ENCODE measurements at places on chromosomes 6 and 20.
A peak's percentile ranks its signal among the peaks of the same experiment; 100 is the strongest.

DNA sequence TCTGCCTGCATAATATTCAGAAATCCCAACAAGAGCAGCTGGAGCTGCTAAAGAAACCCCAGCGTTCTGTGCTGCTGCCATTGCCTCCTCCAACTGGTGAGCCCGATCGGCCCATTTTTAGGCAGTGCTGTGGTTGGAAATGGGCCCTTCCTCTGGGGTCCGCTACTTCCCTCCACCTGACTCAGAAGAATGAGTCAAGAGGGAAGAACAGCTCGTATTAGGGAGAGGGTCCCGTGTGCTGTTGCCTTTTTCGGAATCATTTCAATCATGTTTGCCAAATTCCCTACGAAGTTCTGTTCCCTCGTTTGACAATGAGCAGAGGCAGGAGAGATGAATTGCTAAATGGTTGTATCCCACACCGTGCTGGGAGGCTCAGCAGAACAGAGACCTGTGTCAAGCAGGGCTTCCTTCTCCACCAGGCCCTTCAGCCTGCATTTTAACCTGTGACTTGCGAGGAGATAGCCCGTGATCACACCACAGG is 38.4 kb downstream of the THBS2 start:
- no peak for DNase-seq

DNA sequence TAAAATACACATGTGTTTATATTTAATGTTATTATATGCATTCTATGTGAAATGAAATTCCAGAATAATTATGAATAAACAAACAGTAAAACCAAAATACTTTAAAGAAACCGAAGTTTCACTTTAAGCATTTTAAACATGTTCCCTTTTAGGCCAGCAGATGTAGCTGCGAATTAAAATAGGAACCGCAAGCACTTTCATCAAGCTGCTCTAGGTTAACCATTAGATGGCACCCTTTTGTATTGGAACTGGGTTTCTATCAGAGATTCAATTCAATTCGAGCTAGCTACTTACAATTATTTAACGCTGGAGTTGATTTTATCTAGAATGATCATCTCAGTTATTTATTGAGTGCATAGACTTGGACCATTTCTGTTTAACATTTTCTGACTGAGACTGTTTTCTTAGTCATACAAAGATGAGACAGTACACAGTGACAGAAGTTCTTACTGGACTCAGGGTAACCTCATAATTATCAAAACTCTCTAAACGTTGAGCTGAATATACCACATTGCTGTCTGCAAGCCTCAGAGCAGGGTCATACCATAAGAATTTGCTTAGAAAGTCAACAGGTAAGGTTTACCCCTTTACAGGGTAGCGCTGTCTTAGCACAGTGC is 8.5 kb downstream of the TMEM242 start:
- no peak for DNase-seq

DNA sequence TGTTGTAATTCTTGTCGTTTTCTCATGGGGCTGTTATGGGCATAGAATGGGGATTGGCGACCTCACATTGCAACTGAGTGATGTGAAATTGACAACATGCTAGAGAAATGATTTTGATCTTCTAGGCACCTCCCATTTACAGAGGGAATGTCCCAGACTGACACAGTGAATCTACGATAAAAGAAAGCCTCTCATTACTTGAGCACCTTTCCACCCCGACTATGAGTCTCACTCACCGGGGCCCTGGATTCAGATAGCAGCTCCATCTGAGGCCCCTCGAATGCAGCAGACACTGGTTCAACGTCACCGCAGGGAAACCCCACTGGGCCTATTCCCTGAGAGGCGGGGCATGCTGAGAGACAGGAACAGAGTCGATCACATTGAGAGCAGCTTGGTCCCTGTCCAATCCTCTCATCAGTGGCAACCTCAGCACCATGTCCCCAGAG is 49.1 kb downstream of the NFATC2 start:
- no peak for DNase-seq

GRCh38 chr20:37775200-37775599 is 81.4 kb downstream of the CTNNBL1 start:
- no peak for DNase-seq

DNA sequence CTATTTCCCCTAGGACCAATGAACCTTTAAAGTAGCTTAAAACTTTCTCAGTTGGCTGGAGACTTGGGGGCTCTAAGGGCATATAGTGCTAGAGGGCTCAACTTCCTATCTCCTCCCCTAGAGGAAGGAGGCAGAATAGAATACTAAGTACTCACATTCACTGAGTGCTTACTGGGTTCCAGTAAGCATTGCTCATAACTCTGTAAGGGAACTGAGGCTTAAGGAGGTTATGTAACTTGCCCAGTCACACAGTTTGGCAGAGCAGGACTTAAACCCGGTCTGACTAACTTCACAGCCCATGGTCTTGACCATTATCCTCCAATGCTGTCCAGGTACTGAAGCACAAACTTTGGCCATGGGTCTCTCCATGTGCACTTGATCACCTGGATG is 12.5 kb downstream of the SESN1 start:
- no peak for DNase-seq

- DNase-seq, result no peak
These were observed 548.6 kb downstream of the HTR1B start for GRCh38 chr6:76914737-76915136.

DNA sequence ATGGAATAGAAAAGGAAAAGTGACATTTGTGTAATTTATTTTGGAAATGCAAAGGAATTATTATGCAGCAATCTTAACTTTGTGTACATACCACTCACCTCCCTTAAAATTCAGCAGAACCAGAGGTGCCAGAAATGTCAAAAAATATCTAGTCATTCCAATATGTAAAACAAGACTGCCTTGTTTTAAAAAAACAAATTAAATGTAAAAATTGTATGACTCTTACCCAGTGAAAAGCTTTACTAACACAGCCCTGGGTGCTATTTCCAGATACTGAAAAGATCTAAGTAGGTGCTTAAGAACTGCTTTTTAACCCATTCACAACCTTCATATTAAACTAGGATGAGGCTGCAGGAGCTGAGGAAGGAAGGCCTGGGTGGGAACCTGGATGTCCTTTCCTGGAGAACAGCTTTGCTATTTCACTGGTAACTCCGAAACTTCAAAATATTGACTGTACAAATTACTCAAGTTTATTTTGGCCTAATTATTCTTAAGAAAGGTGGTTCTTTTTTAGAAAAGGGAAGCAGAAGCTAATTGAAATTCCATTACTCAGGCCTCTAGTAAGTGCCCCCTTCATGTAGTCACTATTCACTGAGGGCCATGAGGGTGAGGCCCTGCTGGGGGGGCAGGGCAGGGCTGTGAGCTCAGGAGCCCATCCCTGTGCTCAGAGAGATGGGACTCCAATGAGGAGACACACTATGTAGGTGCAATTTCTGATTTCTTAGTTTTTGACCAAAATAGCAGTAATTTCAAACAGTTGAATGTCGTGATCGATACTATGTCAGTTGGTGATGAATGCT is 139.6 kb downstream of the MAP3K4 start:
- no peak for DNase-seq

DNA sequence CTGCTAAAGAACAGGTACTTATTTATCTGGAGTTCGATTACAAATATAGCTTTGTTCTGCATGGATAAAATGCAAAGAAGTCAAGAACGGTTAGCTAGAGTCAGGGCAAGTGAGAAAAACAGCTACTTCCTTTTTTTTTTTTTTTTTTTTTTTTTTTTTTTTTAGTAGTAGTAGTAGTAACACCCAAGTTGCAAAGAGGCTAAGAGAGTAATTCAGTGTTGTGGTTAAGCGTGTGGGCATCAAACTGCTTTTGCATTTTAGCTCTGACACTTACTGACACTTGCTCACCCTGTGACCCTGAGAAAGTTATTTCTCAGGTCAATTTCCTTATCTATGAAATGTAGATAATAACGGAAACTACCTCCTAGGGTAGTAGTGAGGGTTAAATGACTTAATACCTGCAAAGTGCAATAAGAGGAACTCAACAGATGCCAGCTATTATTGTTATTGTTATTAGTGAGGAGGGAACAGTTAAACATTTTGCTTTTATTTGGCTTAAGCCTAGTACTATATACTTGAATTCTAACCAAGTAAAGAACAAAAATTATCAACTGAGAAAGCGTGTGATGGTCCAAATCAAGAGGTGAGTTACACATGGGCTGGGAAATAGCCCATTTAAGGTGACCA is 86.7 kb upstream of the BACH2 start:
- no peak for DNase-seq

DNA sequence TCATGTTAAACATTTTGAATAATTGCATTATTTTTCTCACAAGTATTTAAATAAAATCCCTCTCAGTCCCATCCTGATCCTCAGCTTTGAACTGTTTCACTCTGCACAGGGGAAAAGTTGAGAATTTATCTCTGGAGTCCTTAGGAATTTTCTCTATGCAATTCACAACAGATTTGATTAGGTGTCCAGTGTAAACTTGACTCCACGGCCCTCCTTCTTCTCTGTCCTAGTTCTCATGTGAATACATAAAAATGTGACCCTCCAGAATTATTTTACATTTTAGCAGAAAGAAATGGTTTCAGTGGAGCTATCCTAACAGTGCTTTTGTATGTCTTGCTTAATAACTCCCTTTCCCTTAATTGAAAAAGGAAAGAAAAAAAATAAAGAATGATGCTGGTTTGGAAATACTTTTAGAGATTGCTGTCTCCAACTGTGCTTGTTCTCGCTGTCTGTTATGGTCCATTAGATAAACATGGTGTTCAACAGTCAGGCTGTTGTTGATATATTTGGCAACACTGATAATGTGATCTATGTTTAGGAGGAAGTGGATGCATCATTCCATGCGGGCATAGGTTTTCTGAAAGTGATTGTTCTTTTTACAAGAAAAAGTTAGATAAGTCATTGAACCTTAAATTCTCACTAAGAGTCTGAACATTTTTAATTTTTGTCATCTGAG is 599.4 kb upstream of the CITED2 start:
- DNase-seq, result no peak

GRCh38 chr20:31930779-31931178 is 21.1 kb downstream of the PDRG1 start:
- no peak for DNase-seq

- peak; percentile 91 for DNase-seq
These were observed at the start of gene SLC16A10 for GRCh38 chr6:111087106-111087835. Gene SLC16A10 (plus strand): TSS chr6:111087503. CDS start chr6:111087753, 250 bp downstream.

- DNase-seq, result no peak
These were observed 4.2 kb downstream of the DUSP22 start for GRCh38 chr6:296151-297122.

- DNase-seq, result peak; percentile 17
These were observed 433.5 kb downstream of the RFPL4B start for GRCh38 chr6:112780498-112781096.

DNA sequence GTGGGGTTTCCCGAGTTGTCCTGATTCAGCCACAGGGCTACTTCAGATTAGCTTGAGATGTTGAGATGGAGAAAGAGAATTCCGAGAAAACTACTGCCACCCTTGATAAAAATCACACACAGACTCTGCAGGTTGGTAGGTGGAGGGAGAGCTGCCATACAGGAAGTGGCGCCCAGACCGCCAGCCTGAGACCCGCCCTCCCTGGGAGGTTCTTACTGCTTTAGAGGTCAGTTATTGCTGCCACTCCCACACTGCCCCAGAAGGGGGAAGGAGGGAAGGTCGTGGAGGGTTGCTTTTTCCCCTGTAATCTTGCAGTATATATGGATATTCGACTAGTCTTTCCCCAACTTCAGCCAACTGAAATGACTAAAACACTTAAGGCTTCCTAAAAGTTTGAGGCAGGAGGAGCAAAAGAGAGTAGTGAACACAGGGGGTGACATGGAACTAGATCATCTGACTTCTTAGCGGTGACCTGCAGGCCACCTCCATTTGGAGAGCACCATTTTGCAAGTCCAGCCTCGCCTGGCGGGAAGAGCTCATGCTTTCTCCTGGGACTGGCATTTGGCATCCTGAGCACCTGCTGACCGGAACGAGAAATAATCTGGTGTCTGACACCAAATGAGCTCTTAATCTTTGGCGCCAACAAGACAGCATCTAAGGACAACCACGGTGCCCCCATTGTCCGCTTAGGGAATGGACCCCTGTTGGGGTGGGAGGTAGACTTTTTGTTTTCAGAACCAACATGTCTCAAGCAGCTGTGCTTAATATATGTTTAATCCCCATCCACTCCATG is 35.7 kb upstream of the SLC22A1 start:
- DNase-seq, result no peak

- DNase-seq, result no peak
These were observed 105.9 kb downstream of the SLC35F1 start for GRCh38 chr6:118012944-118013343.

DNA sequence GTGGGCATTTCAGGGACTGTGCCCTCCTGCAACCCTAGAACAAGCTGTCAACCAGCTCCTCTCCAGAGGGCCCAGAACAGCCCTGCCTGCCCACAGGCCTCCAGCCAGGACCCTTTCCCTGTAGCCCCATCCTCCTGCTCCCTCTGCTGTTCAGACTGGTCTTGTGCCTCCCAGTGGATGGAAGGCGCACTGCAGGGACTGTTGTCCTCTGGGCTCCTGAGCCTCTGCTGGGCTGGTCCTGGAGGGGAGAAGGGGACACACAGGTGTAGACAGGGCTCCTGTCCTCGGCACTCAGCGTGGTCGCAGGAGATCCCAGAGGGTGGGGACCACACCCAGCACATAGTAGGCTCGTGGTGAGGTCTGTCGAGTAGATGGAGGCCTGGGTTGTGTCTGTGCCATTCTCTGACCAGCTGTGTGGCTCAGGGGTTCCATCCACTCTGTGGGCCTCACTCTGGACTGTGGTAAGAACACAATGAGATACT is 11.5 kb downstream of the ITPR3 start:
- DNase-seq, result no peak

- DNase-seq, result no peak
These were observed 371.9 kb downstream of the ZFAND3 start for GRCh38 chr6:38191418-38191817.

DNA sequence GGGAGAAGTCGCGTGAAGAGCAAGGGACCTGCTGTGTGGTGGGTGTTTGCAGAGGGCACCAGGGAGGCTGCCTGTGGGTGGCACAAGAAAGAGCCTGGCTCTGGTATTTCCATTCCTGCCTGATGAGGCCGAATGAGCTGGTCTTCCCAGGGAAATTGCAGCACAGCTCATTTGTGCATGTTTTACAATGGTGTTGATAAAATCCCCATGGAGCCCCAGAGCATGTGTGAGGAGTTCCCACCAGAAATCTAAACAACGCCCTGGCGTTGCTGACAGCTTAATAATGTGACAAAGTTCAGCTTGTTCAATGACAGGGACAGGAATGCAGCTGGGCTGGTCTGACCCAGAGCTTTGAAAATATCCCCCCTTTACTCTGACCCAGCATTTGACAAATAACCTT is 135.5 kb downstream of the CLIC5 start:
- DNase-seq, result no peak

- no peak for DNase-seq
These were observed 46.7 kb downstream of the SRC start for GRCh38 chr20:37392441-37393195.

GRCh38 chr6:77371748-77372147 is 91.5 kb downstream of the HTR1B start:
- no peak for DNase-seq

GRCh38 chr6:112911959-112912358 is 564.8 kb downstream of the RFPL4B start:
- DNase-seq, result no peak
